Stimulated activated naive CD4-positive, alpha-beta T cell (primary cell): ENCODE measurements at places on chromosomes 1 and 21.

DNA sequence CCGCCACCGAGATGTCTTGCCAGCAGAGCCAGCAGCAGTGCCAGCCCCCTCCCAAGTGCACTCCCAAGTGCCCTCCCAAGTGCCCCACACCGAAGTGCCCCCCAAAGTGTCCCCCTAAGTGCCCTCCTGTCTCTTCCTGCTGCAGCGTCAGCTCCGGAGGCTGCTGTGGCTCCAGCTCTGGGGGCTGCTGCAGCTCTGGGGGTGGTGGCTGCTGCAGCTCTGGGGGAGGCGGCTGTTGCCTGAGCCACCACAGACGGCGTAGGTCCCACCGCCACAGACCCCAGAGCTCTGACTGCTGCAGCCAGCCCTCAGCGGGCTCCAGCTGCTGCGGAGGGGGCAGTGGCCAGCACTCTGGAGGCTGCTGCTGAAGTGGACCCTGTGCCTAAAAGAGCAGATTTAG, 1.4 kb downstream of the LCE1F start:
- no peak for DNase-seq

- DNase-seq = no peak
Observed at GRCh38 chr1:83024251-83024767, 974.6 kb downstream of the TTLL7 start.

DNA sequence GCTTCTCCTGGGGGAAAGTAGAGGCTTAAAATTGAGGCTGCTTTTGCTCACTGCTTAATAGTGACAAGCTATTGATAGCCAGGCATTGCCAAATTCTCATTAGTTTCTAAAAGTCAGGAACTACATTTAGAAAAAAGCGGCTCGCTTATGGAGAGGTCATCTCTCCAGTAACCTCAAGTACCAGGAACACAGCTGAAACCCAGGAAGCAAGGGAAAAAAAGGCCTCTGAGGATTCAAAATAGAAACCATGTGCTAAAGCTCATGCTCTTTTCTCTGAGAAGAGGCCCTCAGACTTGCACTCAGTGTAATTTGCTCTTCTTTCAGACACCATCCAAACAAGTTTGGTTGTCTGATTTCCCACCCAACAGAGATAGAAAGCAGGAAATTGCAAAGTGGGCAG, 261.4 kb upstream of the USP25 start:
- no peak for DNase-seq

DNA sequence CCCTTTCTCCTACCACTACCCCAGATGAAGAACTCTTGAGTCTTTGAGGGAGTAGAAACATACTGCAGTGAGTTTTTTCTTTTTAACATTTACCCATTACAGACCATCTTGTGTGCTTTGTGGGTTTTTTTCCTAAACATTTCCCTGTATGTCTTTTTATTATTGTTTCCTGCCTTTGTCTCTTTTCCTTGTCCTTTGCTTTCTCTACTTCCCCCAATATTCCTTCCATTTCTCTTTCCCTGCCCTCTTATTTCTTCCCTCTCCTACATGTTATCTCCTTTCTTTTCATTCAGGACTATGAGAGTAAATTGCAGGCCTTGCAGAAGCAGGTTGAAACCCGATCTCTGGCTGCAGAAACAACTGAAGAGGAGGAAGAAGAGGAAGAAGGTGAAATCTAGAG, 79.1 kb upstream of the PGD start:
- DNase-seq = no peak

- no peak for DNase-seq
Observed at GRCh38 chr21:22020221-22020620, 1022.0 kb downstream of the NCAM2 start.

GRCh38 chr1:193260896-193261295, 74.5 kb upstream of the B3GALT2 start:
- DNase-seq = no peak

DNA sequence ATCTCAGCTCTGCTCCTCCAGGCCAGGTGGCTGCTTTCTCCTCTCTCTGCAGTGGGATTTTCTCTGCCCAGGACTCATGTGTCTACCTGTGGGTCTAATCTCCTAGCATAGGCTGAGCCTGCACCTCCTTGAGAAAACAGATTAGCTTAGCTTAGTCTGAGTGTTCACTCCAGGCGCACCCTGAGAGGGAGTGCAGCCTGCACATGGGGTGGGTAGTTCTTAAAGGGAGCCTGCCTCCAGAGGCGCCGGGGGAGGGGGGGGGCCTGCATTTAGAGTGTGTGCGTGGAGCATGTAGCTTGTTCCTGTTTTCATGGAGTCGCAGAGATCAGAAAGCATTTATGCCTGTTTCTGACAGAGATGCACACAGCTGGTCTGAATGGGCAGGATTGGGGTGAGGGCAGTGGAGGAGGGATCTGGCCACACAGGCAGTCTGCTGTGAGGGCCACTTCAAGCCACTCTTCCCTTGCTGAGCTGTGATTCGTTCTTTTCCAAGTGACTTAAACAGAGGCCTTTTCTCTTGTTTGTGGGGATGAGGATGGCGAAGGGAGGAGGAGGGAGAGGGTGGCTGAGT, 45.2 kb downstream of the GALNT2 start:
- no peak for DNase-seq

DNA sequence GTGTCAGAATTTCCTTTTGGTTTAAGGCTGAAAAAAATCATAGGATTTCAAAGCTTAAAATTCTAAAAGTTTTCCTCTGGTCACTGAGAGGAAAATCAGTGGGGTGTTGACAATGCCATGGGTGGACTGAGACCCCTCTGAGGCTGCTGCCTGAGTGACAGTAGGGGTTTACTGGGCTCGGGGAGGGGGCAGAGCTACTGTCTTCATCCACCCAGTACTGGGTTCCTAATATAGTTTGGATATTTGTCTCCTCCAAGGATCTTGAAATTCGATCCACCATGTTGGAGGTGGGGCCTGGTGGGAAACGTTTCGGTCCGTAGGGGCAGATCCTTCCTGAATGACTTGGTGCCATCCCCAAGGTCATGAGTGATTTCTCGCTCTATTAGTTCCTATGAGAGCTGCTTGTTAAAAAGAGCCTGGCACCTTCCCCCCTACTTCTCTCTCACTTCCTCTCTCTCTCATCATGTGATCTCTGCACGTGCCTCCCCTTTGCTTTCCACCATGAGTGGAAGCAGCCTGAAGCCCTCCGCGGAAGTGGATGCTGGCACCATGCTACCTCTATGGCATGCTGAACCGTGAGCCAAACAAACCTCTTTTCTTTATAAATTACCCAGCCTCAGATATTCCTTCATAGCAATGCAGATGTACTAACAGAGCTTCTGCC, 72.3 kb downstream of the MAP10 start:
- DNase-seq = no peak

DNA sequence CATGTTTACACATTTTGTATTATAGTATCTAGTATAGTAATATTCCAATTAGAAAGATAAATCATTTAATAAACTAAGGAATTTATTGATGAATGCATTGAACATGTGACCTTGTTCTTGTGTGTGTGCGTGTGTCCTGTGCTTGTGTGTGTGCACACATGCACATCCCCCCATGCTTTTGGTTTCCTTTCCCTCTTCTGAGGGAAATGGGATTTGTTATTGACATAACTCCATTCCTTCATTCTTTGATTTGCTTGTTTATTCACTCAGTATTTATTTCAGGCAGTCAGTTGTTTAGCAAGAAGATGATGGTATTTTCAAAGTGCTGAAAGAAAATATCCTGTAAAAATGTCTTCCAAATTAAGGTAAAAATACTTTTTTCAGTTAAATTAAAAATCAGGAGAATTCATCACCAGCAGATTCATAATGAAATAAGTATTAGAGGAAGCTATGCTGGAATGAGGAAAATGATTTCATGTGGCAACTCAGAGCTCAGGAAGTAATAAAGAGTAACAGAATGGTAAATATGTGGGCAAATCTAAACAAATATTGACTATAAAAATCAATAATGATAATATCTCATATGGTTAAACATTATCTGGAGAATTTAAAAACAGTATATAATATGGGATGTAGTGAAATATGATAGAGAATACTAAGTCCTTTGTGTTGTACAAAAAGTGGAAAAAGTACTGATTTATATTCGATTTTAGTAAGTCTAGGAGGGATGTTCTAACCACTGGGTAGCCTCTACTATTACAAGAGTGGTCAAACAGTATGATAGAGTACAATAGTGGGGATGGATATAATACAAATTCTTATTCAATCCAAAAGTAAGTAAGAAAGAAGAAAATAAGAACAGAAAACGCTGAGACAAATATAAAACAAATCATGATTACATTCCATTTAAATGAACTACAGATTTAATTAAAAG, 35.2 kb upstream of the SIPA1L2 start:
- DNase-seq = no peak

- DNase-seq = no peak
Observed at GRCh38 chr1:201430776-201431175, 9.2 kb upstream of the TNNI1 start.

- DNase-seq = no peak
Observed at GRCh38 chr1:218182455-218182854, 102.6 kb upstream of the RRP15 start.

DNA sequence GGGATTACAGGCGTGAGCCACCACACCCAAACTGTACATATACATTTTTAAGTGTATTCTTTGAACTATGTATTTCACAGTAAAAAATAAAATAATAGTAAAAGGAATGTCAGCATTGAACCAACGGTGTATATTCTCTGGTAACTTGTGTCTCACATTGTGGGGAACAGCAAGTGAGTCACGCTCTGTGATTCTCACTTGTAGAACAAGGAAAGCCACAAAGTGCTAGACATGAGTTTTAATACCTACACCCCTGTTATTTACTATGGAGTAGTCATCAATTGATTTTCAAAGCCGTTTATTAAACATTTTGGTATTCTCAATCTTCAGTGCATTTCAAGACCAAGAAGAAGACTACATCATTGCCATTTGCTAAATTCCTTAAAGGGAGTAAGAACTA, 197.2 kb downstream of the GPATCH2 start:
- DNase-seq = no peak

DNA sequence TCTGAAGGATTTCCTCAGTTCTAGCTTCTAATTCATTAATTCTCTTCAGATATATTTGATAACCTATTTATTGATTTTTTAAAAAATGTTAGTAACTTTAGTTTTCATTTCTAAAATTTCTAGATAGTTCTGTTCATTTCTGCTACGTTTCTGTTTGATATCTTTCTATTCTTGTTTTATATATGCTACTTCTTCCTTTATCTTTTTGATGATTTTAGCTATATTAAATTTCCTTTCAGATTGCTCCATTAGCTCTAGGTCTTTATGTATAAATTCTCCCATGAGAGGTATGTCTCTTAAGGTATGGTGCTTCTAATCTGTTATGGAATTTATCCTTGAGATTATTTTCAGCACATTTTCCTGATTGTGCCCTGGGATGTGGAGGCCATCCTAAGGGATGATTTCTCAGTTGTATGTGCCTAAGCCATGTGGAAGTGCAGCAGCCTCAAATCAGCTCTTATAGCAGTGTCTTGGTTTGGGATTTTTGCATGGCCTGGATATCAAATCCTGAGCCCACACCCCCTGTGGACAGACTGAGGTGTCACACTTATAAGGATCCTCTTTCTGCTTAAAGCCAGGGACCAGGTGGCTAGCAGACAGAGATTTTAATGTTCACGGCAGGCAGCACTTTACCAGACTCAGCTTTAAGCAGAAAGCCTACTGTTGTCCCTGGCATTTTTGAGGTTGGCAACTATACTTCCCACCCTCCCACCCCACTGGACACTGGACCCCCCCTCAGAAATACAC, 6.2 kb upstream of the KCNQ4 start:
- no peak for DNase-seq

DNA sequence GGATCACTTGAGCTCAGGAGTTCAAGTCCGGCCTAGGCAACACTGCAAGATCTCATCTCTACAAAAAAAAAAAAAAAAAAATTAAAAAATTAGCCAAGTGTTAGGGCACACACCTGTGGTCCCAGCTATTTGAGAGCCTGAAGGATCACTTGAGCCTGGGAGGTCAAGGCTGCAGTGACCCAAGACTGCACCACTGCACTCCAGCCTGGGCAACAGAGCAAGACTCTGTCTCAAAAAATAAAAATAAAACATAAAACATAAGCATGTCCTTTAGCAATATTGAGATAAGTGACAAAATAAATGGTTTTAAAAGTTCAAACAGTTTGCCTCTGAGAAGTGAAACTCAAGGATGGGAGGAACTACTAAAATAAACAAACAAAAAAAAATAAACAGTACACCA, 101.2 kb downstream of the RERE start:
- DNase-seq = no peak
